Lower lobe of right lung (tissue), 2 donors: ENCODE measurements at places on chromosomes 1 and 21.

DNA sequence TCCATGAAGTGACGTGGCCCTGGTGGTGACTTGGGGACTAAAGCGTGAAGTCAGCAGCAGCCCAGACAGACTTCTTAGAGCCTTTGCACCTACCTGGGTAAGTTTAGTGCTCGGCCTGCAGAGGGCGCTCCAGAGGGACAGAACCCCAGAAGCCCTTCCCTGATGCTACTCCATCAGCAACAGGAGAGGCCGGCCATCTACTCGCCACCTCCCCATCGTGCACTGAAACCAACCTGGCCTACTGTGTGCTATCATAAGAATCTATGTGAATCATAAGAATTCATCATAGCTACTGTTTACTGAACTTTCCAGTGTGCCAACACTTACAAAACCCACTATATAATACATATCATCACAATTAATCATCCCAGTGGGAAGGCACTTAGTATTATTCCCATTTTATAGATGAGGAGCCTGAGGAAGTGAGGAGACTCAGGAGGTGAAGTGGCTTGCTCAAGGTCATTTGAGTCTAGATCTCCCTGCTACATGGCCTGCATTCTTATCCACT, 7.9 kb upstream of the EDN2 start:
- H3K4me1 ChIP-seq = peaks cover 33% of the 10 kb centered on the region
- H3K4me3 ChIP-seq = no peak overlapping the region
- DNase-seq = no peak
- no peaks in the 10 kb centered on the region for H3K36me3 ChIP-seq
- no peak overlapping the region for H3K27ac ChIP-seq

GRCh38 chr1:7187112-7187493, 401.8 kb downstream of the CAMTA1 start:
- H3K4me1 ChIP-seq = no peaks in the 10 kb centered on the region
- H3K27ac ChIP-seq = no peak overlapping the region
- no peaks in the 10 kb centered on the region for H3K27me3 ChIP-seq
- no peaks in the 10 kb centered on the region for H3K36me3 ChIP-seq
- no peak for DNase-seq

DNA sequence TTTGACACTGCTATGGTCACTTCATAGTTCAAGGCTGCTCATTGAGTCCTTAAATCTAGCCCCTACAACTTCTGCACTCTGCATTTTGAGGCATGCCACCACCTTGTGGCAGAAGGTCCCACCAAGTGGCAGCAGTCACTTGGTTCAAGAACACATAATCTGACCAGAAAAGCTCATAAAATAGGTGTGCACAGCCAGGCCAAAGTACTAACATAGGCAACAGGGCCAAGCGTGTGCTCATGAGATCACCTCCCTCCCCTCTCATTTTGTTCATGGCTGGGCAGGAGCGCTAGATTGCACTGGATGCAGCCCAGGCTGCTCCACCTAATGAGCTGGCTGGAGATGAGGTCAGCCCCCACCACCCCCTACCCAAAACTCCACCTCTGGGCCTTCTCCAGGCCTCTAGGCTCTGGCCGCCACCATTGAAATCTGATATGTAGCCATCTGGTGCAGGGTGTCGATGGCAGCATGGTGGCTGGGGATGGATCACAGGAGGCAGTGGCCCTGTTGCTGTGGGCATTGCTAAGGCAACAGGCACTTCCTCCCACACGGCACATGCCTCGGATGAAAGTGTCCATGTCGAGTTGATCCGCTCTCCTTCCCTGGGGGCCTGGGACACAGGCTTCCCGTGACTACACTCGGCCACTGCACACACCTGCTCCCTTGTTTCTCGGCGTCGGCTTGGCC, 193.2 kb downstream of the TRABD2B start:
- H3K36me3 ChIP-seq = no peaks in the 10 kb centered on the region
- no peak for DNase-seq
- no peaks in the 10 kb centered on the region for H3K27me3 ChIP-seq

GRCh38 chr1:41980827-41981653, 62.3 kb upstream of the HIVEP3 start:
- DNase-seq = no peak
- H3K27ac ChIP-seq = no peak overlapping the region
- no peak overlapping the region for H3K4me3 ChIP-seq
- H3K27me3 ChIP-seq = no peaks in the 10 kb centered on the region
- H3K4me1 ChIP-seq = no peaks in the 10 kb centered on the region
